ENCODE measurements at places on chromosomes 5 and 9.
A peak's percentile ranks its signal among the peaks of the same experiment; 100 is the strongest.

GRCh38 chr9:107571148-107571547 is 81.6 kb upstream of the KLF4 start:
- no peak for DNase-seq

DNA sequence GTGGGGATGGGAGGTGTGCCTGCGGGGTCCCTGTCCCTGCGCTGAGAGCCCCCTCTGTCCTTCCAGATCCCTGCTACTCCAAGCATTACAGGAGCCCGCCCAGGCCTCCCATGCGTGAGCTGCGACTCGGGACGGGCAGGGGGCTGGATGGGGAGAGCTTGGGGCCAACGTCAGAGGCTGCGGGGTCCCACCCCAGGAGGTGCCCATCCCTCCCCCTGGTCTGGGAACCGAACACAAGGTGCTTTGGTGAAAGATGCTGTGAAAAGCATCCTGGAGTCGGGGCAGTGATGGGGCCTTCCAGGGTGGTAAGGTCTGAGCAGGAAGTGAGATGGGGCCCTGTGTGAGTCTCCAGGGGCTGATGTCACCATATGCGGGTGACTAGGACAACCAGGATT is 2.7 kb downstream of the LCN9 start:
- no peak for DNase-seq

DNA sequence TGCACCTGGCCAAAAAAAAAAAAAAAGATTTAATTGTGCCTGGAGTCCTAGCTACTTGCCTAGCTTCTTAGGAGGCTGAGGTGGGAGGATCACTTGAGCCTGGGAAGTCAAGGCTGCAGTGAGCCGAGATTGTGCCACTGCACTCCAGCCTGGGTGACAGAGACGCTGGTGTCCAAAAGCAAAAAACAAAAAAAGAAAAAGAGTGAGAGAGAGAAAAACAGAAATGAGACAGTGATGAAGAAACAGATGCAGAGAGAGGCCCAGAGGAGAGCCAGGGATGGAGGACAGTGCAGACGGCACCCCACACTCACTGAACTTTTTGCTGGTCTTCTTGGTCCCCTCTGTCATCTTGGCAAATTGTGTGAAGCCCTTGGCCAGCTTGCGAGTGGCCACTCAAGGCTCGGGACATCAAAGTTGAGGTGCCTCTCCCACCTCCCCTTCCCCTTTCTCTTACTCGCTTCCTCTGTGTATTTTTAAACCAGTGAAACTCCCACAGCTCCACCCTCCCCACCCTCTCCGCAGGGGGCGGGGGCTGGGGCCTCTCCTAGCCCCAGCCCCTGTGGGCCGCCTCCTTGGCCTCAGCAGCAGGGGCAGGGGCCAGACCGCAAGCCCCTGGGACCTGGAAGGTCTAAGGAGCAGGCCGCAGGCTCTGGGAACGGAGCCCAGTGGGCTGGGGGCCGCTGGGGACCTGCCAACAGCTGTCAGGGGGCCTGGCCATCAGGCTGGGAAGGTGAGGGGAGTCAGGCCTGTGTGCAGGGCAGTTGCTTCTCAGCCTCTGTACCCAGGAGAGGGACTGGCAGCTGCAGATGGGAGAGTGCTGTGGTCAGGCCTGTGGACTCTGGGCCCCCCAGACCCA is at the start of gene SH2D3C:
SH2D3C (minus strand) TSS at position 387 of the 856 bp plus-strand sequence; CDS start at position 348, 39 bp downstream.
- DNase-seq, result peak; percentile 48

DNA sequence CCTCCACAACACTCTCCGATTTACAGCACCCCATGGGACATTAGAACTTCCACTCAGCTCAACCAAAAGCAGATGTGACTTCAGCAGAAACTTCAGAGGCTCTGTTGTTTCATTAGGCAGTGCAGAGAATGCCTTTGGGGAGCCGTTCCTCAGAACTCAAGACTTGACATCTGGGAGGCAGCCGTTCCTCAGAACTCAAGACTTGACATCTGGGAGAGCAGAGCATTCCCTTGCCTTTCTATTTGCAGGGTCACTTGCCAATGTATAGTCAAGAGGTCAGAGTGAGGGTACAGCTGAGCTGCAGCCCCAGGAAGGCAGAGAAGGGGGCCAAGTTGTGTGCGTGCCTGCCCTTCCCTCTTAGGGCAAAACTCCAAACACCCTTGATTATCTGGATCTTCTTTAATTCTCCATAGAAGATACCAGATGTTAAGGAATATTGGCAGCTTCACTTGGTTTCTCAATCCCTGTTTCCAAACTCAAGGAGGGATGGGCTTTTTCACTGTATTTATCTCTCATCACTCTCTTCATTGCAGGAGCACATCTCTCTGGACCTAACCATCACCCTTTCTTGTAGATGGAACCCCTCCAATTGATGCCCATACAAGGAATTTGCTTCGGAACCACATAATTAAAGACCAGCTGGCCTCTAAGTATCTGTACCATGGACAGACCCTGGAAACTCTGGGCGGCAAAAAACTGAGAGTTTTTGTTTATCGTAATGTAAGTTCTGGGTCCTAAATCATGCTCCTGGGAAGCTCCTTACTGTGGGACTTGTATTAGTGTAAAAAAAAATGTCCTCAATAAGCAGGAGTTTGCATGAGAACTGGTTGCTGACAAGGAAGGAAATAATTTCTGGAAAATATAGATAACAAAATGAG is 25.6 kb downstream of the TGFBI start:
- no peak for DNase-seq

- DNase-seq, result peak; percentile 9
Observed at GRCh38 chr5:96720408-96720807, 58.2 kb downstream of the CAST start.
